Fibroblast of skin of right quadriceps (primary cell): ENCODE measurements at places on chromosomes 3 and 15.

- peak; percentile 75 for DNase-seq
These were observed 69.6 kb downstream of the APBA2 start for GRCh38 chr15:28955160-28955992.

- DNase-seq, result peak; percentile 46
These were observed 45.3 kb upstream of the INO80 start for GRCh38 chr15:41161336-41161735.

DNA sequence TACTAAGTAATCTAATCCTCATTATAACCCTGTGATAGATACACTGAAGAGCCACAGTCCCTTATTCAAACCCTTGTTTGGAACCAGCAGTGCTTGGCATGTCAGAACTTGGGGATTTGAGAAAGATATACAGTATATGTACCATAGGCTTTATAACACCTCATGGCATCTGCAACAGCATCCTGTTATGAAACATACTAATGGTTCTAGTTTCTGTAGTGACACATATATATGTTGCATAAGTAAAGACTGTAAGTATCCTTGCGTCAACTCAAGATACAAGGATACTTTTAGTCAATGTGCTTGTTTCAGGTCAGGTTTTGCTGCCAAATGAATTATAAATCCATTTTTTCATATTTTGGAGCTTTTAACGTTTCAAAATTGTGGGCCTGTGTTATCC, 58.5 kb downstream of the CCNL1 start:
- no peak for DNase-seq

DNA sequence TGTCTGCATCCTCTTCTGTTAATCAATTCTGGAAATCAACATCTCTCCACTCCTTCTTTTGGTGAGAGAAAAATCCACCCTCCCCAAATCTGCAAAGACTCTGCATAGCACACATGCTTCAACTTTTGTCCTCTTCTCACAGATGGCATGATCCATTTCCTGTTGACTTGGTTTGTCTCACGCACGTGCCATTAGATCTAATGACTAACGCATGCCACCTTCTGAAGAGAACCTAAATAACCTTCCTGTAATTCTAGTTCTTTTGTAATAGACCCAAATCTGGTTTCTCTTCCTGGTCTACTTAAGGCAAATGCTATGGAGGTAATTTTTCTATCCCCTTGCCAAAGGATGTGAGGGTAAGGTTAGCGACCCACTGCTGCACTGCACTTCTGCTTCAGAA, 51.0 kb upstream of the ATOSA start:
- DNase-seq, result peak; percentile 70

DNA sequence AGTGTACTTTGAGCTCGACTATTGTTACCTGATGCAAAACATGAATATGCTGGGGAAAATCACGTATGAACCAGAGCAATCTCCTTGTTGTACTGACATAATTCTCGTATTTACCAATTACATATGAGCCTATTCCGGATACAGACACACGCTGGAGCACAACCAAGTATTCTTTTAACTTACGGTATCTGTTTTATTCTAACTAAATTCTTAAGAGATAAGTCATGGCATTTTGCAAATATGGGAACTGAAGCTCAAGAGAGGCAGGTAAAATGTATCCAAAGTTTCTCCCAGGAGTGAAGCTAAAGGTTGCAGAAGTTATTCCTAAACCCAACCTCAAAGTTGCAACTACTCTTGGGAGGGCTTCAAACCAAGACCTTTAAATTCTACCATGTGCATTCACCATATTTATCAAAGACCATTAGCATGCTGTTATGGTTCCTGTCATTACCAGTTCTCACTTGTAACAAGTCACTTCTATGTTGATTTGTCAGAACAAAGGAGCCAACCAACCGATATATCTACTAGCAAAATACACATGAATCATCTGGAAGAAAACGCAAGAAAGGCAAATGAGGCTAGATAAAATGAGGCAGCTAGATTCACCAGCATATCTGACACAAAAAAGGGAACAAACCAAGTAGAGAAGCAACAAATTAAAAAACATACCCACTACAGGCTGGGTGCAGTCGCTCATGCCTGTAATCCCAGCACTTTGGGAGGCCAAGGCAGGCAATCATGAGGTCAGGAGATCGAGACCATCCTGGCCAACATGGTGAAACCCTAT, 17.8 kb downstream of the TBL1XR1 start:
- DNase-seq, result no peak

DNA sequence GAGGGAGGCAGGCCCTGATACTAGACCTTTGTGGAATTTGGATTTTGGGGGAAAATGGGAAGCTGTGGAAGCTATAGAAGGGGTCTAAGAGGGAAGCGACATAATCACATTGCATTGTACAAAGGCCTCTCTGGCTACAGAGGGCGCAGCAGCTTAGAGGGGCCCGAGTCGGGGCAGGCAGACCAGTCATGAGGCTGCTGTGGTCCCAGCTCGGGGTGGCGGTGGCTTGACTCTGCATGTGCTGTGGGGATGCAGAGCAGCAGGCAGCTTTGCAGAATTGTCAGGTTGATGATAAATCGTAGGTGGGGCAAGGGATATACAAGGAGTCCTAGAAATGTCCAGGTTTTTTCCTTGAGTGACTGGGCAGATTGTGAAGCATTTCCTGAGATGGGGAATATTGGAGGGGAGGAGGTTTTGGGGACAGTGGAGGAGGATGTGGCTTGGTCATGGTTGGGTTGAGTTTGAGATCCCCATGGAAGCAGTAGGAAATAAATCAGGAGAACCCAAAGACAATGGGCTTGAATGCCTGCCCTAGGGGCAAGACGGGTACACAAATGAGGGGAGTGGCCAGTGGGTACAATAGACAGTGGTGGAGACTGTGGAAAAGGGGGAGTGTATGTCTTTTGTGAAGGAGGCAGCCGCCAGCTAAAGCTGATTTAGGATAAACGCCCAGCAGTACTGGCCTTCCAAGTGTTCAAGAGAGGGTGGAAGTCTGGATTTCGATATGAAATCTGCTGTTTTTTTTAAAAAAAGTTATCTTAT, 94.1 kb downstream of the HMG20A start:
- DNase-seq, result no peak

- DNase-seq, result no peak
These were observed 78.5 kb upstream of the ZNF717 start for GRCh38 chr3:75863878-75864277.

GRCh38 chr15:64046421-64047153, at the start of gene DAPK2:
Gene DAPK2 (minus strand): TSS chr15:64046485. CDS start chr15:64040261, 6,224 bp downstream.
- DNase-seq, result peak; percentile 65

GRCh38 chr15:34133511-34133910, 31.6 kb downstream of the PGBD4 start:
- DNase-seq, result no peak

GRCh38 chr3:141294848-141295247, 63.2 kb downstream of the PXYLP1 start:
- peak; percentile 63 for DNase-seq

DNA sequence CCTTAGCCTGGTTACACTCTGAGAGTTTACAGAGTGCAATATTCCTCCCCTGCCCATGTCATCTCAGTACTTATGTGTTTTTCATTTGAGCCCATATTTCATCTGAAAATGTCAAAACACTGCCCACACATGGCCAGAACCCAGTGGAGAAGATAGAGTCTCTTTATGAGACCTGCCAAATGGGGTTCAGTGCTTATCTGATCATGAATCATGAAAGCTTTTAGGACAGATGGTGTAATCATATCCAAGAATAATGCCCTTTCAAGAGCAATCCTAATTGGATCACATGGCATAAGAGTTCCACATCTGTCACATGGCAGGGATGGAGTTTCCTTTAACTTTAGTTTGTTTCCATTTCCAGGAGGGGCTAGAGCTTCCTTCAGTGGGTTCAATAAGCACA, 77.2 kb upstream of the AGBL1 start:
- DNase-seq, result no peak

DNA sequence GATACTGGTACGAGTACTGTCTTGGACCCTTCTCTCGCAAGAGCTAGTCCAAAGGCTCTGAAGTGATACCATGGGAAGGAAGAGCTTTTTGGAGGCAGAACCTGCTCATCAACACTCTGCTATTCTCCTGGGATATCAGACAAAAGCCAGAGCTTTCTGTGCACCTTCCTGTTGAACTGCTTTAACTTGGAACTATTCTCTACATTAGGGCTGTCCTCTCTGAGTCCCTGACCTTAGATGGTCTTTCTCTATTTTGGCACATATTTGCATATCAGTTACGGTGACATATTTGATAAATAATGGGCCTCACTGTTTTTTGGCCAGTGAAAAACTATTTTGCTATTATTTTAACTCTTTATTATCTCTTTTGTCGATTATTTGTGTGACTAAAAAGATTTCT, 146.9 kb downstream of the TIGIT start:
- no peak for DNase-seq

- no peak for DNase-seq
These were observed 161.0 kb upstream of the CTDSPL start for GRCh38 chr3:37700466-37701248.

- DNase-seq, result no peak
These were observed 54.1 kb upstream of the TBC1D23 start for GRCh38 chr3:100206687-100207086.

DNA sequence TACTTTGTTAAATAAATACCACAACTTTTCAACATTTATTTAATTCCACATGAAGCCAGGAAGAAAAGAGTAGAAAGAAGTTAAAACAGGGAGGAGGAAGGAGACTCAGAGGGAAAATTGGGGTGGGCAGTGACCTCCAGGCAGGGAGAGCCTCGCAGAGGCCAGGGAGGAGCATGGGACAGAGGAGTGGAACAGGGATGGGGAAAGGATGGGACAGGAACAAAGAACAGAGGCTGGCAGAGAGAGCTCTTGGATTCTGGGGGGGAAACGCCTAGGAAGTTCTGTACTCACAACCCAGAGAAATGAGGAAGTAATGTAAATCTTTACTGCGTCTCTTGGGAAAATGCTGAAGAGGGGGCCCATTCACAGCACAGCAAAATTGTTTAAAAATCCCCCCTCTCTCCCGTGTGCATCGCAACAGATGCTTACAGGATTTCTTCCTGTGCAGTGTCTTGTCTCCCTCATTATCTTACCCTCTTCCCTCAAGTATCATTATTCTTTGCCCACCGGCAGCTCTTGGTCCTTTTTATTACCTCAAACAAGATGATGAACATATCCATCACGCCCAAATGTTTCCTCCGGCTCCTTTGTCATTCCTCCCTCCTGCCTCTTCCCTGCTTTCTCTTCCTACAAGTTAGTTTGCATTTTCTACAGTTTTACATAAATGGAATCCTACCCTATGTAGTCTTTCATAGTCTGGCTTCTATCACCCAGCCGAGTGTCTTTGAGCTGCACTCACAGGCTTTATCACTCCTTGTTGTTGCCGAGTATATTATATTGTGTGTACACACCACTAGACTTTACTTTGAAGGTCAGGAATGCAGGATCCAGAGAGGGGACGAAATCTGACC, 65.5 kb downstream of the ARHGAP31 start:
- DNase-seq, result no peak

- peak; percentile 36 for DNase-seq
These were observed 11.7 kb downstream of the PXYLP1 start for GRCh38 chr3:141243271-141243707.

GRCh38 chr3:186638259-186638658, 1.9 kb upstream of the FETUB start:
- no peak for DNase-seq

- no peak for DNase-seq
These were observed 2.1 kb downstream of the CCNL1 start for GRCh38 chr3:157157836-157158235.

DNA sequence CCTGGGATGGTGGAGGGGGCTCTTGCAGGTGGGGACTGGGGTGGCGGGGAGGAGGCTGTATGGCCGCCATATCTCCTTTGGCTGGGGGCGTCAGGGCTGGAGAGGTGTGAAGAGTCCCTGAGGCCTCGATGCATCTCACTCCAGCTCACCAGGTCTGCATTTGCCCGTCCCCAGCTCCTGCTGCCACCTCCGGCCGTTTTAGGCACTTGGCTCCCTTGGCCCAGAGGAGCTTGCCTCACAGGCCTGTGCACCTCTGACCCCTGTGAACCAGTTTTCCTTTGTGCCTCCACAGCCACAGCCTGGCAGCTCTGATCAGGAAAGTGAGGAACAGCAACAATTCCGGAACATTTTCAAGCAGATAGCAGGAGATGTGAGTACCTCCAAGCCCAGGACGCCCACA, 49.7 kb downstream of the CAPN3 start:
- DNase-seq, result no peak

DNA sequence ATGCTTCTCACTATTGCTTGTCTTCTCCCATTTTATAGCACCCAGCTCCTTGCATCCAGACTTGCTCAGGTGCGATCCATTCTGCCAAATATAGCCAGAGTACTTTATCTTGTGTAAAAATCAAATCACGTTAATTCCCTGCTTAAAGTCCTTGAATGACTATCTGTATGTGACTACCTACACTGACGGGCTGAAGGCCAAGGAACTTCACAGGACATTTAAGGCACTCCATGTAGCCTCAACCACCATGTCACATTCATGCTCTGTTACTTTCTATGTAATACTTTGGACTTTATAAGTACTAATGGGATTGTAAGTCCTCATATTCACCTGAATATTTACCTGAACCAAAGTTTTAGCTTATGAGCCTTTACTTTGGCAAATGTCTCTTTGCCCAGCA, 489.9 kb downstream of the MECOM start:
- no peak for DNase-seq

DNA sequence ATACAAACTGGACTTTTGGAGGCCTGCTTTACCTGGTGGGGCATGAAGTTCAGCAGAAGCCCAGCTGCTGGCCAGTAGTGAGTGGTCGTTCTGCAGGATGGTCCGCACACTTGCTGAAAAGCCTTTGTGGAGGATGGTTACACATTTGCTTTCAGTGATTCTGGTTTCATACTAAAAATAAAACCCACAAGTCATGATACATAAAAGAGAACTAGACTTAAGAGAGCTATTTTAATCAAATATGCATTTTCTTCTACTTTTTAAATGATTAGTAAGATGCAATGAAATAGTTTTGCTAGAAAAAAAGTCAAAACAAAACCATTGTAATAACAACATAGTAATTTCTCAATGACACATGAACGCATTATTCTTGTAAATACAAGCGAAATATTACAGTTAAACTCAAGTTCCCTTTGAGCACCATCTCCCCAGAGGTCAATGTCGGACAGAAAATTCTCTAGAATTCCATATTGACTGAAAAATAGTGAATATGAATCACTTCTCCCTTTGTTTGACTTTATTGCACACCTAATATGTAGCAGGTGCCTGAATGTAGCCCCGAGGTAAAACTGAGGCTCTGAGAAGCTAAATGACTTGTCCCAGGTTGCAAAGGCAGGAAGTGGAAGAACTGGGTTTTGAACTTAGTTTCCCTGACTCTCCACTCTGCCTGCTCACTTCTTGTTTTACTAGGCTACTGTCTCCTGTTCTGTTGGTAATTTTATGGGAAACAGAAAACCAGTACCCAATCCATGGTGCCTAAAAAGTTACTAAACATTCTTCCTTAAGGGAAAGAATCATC, 8.3 kb downstream of the IL5RA start:
- DNase-seq, result no peak

GRCh38 chr3:23867838-23868237, 49.0 kb downstream of the NKIRAS1 start:
- peak; percentile 6 for DNase-seq

DNA sequence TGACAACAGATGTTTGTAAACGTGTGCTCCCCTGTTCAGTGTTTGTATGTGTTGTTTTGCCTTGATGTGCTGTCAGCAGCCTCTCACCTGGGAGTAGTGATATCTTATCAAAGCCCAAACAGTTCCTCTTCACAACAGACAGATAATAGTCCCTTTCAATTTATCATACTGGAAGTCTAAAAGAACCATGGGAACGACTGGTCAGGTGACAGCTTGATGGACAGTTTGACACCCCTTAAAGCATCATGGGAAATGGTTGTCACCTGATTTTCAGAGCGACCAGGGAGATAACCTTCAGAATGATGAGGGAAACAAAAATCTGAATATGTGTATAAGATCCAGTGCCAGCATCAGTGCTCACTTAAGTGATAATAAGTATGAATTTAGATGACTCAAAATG, 146.3 kb upstream of the SOX2 start:
- no peak for DNase-seq
